ENCODE measurements at places on chromosomes 3 and 15.
A peak's percentile ranks its signal among the peaks of the same experiment; 100 is the strongest.

DNA sequence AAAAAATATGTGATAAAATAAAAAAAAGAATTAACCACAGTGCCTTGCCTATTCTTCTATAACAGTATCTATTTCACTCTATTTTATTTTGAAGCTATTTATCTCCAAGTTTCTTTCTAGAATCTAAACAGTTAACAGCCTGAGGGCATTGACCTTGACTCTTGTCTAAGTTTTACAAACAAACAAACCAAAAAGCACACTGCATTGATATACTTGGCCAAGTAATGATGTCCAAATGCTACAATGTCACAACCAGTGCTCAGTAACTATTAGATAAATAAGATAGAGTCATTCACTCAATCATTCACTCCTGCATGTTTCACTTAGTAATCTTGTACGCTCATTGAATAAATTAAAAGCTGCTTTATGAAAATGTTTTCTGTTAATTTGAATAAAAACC lies 386.5 kb downstream of the TIGIT start:
- no peak for DNase-seq

DNA sequence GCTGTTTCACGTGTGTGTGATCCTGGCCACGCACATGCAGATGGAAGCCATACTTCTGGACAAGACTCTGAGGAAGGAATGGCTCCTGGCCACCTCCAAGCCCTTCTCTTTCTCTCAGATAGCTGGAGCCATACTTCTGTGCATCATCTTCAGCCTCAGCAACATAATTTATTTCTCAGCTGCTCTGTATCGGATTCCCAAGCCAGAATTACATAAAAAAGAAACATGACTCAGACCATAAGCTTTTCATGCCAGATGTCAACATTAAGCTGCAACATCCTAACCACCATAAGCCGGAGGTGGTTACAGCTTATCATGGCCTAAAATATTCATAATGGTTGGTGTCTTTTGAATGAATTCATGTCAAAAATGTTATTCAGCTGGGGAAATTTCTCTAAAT lies 10.6 kb upstream of the KIF23 start:
- peak; percentile 90 for DNase-seq

DNA sequence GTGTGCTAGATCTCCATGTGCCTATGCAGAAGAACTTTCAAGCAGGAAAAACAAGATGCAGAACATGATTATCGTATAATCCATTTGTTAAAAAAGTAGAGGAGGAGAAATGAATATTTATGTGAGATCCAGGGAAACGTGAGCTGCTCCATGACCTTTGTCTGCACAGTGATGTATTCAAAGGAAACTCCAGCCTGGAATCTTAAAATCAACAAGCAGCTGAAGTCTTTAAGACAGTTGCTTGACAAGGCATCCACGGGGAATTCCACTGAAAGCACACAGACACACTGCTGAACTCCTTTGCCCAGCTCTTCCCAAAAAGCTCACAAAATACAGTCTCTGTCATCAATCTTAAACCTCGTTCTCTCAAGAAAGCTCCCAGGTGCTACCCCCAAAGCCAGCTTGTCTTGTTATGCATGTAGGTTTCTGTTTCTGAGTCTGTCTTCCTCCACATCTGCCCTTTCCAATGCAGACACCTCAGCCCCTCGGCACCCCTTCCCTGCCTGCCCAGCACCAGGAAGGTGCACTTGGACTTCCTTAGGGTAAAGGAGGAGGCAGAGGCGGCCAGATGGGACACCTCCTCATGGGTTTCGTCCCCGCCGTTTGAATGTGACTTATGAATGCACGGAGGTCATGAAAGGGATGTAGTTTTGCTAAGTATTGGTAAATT lies 28.7 kb downstream of the LRRK1 start:
- no peak for DNase-seq

DNA sequence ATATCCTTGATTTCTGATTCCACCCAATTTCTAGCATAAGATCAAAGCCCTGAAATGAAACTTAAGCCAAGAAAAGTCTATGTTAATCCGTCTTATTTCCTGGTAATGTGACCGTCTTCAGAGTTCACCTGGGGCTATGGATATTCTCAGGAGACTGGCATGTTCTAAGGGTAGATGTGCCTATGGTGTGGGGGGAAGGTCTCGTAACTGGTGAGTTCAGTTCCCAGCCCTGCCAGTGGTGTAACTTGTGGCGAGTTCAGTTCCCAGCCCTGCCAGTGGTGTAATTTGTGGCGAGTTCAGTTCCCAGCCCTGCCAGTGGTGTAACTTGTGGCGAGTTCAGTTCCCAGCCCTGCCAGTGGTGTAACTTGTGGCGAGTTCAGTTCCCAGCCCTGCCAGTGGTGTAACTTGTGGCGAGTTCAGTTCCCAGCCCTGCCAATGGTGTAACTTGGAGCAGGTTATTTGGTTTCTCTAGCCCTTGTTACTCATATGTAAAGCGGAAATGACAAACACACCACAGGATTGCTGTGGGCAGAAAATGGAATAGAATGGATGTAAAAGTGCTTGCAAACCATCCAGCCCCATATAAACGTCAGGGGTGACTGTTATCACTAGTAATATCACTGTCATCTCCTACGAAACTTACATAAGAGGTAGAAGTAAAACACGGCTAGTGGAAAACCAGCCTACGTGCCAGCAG lies 30.4 kb downstream of the SLC51A start:
- peak; percentile 14 for DNase-seq

GRCh38 chr3:169041677-169042171 lies 621.8 kb downstream of the MECOM start:
- DNase-seq, result peak; percentile 34
